ENCODE measurements at places on chromosomes 7 and 10.

GRCh38 chr7:28647076-28647421 lies 234.7 kb downstream of the CREB5 start:
- no peak for DNase-seq

GRCh38 chr7:134916171-134916883 lies 70.0 kb upstream of the AGBL3 start:
- no peak for DNase-seq

GRCh38 chr7:13800694-13801448 lies 188.6 kb downstream of the ETV1 start:
- DNase-seq = peak; percentile 46

GRCh38 chr10:83252169-83252568 lies 887.1 kb upstream of the GHITM start:
- no peak for DNase-seq

GRCh38 chr7:8378349-8379019 lies 54.9 kb upstream of the NXPH1 start:
- DNase-seq = peak; percentile 28

- DNase-seq = no peak
Observed at GRCh38 chr10:22346096-22346661, 883 bp downstream of the SPAG6 start.

- peak; percentile 71 for DNase-seq
Observed at GRCh38 chr7:74514131-74514591, 60.5 kb downstream of the GTF2IRD1 start.

DNA sequence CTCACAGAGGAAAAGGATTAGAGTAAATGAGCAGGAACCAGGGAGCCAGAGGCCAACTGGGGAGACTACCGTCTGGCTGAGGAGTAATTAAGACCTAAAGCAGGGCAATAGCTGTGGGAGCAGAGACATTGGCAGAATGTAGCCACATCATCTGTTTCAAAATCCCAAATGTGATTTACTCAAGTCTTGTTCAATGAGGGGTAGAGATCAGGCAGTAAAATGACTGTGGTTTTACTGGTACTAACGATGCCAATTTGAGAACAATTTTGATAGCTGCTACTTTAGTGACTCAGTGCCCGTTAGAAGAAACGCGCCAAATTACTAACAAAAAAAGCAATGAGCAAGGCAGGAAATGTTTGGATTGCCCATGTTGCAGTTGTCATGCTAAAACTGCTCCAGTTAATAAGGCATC lies 12.7 kb upstream of the MIOS start:
- peak; percentile 89 for DNase-seq

- DNase-seq = no peak
Observed at GRCh38 chr10:3516234-3516922, 268.6 kb downstream of the KLF6 start.

GRCh38 chr7:139358541-139359365 lies 941 bp upstream of the LUC7L2 start:
- DNase-seq = peak; percentile 76

DNA sequence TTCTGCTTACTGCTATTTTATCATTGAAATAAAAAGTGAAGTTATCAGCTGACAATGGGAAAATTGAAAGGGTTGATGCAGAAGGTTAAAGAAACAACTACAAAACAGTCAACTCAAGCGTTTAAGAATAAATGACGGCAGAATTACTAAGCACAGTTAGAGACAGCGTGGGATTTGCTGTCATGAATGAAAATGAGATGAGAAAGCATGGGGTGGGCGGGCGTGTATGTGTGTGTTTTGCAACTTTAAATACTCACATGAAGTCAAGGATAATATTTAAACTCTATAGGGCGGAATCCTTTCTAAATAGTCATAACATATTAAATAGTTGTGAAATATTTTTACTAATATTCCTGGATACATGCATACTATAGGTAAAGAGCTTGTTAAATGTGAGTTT lies 450.8 kb downstream of the ETV1 start:
- no peak for DNase-seq

DNA sequence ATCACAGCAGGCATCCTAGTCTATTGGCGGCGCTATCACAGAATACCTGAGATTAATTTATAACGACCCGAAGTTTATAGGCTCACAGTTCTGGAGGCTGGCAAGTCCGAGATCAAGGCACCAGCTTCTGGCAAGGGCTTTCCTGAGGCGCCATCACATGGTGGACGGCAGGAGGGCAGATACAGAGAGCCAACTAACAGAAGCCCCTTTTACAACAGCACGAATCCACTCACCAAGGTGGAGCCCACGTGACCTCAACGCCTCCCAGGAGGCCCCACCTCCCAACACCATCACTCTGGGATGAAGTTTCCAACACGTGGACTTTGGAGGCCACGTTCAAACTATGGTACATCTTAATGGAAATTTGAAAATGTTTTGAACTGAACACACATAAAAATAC lies 255.3 kb downstream of the ELFN1 start:
- DNase-seq = no peak

- no peak for DNase-seq
Observed at GRCh38 chr7:130910949-130911944, 177.2 kb upstream of the KLF14 start.

DNA sequence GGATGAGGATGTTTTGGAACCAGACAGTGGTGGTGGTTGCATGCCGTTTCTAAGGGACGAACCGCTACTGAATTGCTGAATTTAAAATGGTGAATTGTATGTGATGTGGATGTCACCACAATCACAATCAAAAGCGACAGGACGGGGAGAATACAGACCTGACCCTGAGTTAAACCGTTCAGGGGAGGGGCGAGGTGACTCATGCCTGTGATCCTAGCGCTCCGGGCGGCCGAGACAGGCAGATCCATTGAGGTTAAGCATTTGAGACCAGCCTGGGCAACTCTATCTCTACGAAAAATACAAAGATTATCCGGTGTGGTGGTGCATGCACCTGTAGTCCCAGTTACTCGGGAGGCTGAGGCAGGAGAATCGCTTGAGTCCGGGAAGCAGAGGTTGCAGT lies 46.4 kb downstream of the UNCX start:
- DNase-seq = no peak

GRCh38 chr7:99499371-99499720 lies 735 bp downstream of the ZNF394 start:
- DNase-seq = no peak

DNA sequence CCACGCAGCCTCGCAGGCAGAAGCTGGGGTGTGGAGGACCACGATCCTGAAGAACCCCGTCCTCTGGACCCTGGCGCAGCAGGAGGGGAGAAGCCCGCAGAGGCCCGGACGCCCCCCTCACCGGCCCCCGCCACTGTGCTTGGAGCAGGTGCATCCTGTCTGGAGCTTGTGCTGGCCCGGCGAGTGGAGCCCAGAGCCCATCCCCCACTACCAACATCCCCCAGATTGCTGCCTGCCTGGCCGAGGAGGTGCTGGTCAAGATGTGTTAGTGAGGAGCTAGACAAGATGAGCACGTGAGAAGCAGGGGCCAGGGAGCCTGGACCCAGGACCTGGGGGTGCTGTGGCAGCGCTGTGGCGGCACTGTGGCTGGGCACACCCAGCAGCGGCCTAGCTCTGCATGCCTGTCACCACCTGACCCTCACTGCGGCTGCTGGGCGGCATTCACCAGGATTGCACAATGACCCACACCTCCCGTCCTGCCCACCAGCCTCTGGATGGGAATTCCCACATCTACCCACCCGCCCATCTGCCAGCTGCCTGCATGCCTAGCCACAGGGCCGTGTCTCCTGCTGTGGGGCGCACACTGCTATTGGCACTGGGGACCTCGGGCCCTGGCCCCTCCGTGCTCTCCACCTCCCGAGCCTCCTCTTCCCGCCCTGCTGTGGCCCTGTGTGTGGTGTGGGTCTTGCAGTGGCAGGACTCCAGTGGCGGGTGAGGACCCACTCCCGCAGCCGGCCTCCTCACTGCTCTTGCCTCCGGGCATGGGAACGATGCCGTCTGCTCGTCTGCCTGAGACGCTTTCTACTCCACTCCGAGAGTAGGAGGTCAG lies 11.8 kb downstream of the GPR146 start:
- DNase-seq = no peak

- DNase-seq = peak; percentile 79
Observed at GRCh38 chr7:5704534-5704922, 76.9 kb downstream of the RNF216 start.

GRCh38 chr10:17238445-17239291 lies 10.6 kb downstream of the VIM start:
- DNase-seq = no peak

GRCh38 chr7:3217166-3217565 lies 83.9 kb upstream of the SDK1 start:
- DNase-seq = no peak

GRCh38 chr7:76129366-76129765 lies 72.3 kb upstream of the SRRM3 start:
- DNase-seq = peak; percentile 17

DNA sequence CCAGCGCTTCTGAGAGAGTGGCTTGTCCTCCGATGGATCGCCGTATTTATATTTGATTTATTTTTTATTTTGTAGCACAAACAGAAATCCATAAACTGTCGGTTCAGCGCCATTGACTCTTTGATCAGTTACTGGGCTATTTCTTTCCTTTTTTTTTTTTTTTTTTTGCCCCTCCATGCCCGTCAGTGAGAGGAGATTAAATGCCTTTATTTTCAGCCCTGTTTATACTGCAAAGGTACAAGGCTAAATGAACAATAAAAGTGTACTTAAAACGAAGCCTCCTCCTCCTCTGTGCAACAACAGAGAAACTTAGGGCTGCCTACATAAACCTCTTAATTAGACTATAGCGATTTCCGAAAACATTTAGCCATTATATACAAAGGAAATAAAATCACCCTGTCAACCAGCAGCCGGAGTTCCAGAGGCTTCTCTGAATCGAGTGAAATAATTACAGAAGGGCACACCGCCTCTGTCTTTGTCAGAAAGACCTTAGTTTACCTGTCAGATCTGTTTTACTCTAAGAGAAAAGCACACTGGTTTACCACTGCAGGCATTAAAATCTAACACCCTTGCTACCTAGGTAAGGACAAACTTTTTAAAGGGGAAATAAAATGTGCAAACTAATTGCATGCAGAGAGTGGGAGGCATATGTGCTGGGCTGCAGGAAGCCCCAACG lies 3.5 kb downstream of the EBF3 start:
- no peak for DNase-seq

DNA sequence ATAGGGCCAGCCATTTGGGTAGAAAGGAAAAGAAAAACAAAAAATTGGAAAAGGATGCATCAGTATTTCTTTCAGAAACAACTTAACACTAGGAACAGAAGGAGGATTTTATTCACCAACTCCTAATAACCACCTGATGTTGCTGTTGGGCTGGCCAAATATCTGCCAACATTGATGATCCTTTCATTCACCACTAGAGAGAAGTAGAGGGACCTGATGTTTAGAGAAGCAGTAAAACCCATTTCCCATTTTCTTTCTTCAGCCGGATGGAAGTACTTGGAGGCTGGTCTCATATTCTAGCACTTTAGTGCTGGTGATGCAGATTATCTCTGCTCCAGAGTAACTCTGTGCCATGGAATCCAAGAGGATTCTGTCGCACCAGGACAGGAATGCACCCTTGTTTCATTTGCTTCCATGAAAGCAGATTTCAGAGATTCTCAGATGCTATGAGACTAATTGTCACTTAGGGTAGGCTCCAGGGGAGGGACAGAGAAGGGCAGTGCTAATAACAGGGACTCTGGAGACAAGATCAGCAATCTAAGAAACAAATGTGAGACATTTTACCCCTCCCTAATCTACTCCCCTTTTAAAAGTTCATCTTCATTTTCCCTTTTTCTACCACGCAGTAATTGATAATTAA lies 3.1 kb downstream of the KLLN start:
- peak; percentile 62 for DNase-seq

GRCh38 chr10:13788320-13788600 lies 201.5 kb downstream of the PRPF18 start:
- DNase-seq = no peak

DNA sequence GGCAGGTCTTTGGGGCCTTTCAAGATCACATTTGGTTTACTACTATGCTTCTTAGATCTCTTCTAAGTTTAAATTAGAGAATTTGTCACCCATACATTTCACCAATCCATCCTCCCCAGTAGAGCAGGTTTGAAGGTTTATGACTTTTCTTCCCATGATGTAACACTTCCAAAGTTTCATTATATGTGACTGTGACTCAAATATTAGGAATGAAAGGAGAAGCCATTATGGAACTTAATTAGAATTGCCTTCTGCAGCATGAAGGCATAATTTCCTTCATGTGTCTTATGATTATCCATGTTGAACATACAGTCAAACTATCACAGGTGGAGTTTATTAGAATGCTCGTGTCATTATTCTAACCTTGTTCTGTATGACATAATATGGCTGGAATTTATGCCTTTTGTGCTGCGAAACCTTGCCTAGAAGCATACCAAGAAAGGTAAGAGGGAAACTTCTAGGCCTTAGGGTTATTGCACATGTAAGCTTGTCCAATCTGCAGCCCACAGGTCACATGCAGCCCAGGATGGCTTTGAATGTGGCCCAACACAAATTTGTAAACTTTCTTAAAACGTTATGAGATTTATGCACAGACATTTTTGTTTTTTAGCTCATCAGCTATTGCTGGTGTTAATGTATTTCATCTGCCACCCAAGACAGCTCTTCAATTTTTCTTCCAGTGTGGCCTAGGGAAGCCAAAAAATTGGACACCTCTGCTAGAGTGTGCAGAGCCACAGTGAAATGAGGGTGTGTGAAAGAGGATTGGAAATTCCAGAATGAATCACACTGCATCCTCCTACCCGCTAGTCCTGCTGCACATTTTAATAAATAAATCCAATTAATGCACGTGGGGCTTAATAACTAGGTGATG lies 133.6 kb downstream of the TMEM26 start:
- no peak for DNase-seq

GRCh38 chr7:5594616-5595544 lies 171.2 kb upstream of the TNRC18 start:
- peak; percentile 44 for DNase-seq

GRCh38 chr10:75694269-75694668 lies 262.8 kb downstream of the LRMDA start:
- no peak for DNase-seq

DNA sequence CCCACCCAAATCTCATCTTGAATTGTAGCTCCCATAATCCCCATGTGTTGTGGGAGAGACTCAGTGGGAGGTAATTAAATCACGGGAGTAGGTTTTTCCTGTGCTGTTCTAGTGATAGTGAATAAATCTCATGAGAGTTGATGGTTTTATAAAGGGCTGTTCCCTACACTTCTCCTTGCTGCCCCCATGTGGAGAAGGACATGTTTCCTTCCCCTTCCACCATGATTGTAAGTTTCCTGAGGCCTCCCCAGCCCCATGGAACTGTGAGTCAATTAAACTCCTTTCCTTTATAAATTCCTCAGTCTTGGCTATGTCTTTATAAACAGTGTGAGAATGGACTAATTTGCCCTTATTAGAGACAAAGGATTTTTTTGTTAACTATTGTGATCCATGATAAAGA lies 48.5 kb upstream of the MKX start:
- no peak for DNase-seq
